ENCODE measurements at places on chromosomes 3 and 15.

- no peak for DNase-seq
Observed at GRCh38 chr3:70832834-70833205, 520.4 kb upstream of the MDFIC2 start.

DNA sequence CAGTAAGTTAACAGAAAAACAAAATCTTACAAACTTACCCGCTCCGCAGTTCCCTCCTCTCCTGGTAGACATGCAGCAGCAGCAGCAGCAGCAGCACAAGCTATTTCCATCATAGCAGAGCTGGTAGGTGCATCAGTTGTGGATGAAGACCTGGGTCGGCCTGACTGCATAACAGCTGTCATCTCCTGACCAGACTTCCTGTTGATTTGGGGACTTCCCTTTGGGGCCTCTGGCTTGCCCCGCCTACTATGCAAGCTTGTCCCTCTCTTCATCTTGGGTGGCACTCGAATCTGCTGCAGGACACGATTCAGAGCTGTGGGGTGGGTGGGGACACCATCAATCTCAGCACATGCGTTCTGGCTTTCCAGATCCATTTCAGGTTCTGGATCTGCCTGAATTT is 65.7 kb downstream of the TMCC1 start:
- no peak for DNase-seq

GRCh38 chr3:30655187-30655812 is 48.9 kb downstream of the TGFBR2 start:
- DNase-seq, result no peak

DNA sequence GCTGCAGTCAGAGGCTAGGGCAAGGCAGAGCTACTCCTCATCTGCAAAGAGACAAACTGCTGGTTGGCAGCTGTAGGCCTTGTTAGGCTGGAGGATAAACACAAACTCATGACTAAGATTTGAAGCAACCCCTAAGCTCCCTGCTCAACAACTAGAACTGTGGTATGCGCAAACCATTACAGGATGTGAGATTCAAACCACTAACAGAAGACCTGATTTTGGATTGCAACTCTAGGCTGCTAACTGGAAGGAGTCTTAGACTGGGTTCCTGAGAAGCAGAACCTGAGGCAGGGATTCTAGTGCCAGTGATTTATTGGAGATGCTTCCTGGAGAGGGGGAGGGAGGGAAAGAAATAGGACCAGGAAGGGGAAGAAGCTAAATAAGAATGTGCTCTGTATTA is 22.5 kb downstream of the CCR4 start:
- no peak for DNase-seq

DNA sequence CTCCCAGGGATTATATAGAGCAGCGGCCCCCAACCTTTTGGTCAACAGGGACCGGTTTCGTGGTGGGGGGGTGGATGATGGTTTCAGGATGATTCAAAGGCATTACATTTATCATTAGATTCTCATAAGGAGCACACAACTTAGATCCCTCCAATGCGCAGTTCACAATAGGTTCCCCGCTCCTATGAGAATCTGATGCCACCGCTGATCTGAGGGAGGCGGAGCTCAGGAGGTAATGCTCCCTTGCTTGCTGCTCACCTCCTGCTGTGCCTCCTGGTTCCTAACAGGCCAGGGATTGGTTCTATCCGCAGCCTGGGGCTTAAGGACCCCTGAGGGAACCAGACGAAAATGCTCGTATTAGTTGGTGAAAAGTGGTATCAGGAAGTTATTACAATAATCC is 1.3 kb upstream of the HACD2 start:
- no peak for DNase-seq

- no peak for DNase-seq
Observed at GRCh38 chr3:143329567-143330211, 210.1 kb downstream of the CHST2 start.

GRCh38 chr15:38454696-38455090 is 766 bp downstream of the FAM98B start:
- no peak for DNase-seq

DNA sequence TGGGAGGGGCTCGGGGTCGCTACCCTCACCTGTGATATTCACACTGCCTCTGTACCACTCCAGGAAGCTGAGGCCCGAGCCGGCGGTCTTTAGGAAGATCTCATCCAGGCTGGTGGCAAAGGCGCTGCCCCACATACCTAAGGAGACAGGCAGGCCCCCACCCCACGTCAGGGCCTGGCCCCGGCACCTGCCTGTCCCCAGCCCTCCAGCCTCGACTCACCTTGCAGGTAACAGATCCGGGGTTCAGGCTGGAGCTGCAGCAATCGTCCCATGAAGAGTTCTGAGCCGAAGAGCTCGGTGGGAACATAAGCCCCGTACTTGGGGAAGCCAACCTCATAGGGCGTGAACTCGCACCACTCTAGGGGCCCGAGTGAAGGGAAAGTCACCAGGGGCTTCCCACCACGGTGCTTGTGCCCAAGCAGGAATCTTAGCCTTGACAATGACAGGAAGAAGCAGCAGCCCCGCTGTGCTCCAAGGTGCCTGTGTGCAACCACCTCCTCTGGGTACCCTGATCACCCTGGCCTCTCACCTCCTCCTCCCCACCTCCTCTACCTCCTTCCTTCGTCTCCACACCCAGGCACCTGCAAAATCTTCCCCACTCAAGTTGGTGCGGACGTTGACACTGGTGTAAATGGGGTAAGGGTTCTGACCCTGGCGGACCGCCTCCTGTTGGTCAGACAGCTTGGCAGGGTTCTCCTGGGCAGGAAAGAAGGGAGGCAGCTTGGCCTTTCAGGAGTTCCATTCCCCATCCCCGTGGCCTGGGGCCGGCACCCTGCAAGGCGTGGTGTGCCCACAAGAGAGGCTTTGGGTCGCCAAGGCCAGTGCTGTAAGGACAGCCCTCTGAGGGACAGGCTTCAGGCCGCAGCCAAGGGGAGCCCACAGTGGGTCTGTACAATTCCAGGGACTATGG is 10.6 kb downstream of the PLA2G4F start:
- no peak for DNase-seq

All from pulmonary artery endothelial cell (primary cell).